Cortex of kidney (tissue), 1 donor: ENCODE measurements at places on chromosomes 11 and 22.

- DNase-seq = no peak
These were observed 43.9 kb downstream of the C11orf91 start for GRCh38 chr11:33656768-33657167.

DNA sequence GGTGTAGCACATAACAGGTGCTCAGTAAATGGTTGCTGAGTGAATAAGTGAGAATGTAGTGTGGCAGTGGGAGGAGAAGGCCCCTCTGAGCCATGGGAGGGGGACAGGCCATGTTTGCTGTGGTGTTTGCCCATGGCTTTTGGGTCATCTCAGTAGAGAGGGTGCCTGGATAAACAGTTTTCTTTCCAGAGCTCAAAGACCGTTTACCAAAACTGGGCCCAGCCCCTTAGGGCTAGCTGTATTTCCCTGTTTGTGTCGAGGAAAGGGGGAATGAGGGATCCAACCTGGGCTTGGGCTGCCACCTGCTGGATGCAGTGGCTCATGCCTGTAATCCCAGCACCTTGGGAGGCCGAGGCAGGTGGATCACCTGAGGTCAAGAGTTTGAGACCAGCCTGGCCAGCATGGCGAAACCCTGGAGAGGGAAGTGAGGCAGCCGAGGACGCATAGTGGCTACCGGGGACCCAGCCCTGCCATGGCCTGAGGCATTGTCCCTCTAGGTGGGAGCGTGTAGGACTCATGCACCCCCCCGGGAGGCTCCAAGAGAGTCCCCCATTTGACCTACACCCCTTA, 8.7 kb upstream of the LTO1 start:
- no peak for DNase-seq

DNA sequence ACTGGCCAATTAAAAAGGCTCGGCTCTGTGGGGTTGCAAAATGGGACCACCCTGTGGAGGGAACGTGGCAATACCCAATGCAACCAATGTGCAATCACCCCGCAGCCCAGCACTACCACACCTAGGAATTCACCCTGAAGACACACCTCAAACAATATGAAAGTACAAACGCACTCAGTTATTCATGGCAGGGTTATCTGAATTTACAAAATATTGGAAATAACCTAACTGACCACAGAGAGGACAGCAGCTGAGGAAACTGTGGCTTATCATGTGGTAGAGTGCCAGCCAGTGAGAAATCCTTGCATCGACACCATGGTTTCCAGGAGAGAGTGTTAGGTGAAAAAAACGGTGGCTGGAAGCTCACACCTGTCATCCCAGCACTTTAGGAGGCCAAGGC, 18.7 kb downstream of the ALG12 start:
- no peak for DNase-seq

DNA sequence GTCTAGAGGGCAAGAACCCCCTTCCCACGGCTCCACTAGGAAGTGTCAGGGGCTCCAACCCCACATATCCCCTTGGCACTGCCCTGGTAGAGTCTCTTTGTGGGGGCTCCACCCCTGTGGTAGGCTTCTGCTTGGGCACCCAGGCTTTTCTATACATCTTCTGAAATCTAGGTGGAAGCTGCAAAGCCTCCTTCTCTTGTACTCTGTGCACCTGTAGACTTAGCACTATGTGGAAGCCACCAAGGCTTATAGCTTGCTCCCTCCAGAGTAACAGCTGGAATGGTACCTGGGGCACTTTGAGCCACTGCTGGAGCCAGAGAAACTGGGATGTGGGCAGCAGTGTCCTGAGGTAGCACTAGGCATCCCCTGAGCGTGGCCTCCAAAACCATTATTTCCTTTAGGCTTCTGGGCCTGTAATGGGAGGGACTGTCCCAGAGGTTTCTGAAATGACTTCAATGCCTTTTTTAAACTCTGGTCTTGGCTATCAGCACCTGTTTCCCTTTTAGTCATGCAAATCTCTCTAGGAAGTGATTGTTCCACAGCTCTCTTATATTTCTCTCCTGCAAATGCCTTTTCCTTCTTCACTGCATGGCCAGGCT, 68.4 kb downstream of the TRAF6 start:
- DNase-seq = no peak

GRCh38 chr11:37504060-37504611, 906.1 kb upstream of the RAG2 start:
- DNase-seq = no peak

DNA sequence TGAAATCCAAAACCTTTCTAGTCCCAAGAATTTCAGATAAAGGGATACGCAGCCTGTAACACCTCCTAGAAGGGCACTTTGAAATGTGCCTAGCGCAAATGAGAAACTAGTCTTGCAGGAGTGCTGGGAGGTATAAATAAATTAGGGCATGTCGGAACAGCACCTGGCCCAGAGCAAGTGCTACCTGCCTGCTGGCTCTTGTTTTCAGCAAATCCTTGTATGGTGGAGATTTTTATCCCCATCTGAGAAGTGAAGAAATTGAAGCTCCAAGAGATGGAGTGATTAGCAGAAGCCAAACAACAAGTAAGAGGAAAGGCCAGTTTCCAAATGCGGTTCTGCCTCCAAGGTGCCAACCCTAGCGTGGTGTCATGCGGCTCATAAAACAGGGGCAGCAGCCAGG, 36.7 kb upstream of the TFIP11 start:
- DNase-seq = no peak

DNA sequence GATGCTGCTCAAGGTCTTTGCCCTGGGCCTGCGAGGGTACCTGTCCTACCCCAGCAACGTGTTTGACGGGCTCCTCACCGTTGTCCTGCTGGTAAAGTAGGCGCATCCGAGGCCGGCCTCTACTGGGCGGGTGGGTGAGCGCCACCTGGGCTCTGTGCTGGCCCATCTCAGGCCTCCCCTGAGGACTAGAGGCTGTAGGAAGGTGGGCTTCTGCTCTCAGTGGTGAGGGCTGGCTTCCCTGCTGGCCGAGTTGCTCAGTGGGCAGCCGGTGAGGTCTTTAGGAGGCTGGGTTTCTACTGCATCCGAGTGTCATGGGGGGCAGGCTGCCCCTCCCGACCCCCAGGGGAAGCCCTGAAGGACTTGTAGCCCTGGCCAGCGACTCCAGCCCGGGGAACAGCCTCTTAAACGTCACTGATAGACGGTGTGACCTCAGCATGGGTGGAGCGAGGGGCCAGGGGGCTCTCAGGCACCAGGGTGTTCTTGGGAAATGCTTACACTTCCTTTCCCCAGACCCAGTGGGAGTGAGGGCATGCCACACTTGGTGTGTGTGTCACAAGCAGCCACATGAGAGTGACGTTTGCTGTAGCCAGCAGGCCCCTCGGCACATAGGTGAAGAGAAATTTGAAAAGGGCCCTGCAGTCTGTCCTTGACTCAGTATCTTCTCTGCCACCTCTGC, 30.3 kb downstream of the TPCN2 start:
- no peak for DNase-seq

DNA sequence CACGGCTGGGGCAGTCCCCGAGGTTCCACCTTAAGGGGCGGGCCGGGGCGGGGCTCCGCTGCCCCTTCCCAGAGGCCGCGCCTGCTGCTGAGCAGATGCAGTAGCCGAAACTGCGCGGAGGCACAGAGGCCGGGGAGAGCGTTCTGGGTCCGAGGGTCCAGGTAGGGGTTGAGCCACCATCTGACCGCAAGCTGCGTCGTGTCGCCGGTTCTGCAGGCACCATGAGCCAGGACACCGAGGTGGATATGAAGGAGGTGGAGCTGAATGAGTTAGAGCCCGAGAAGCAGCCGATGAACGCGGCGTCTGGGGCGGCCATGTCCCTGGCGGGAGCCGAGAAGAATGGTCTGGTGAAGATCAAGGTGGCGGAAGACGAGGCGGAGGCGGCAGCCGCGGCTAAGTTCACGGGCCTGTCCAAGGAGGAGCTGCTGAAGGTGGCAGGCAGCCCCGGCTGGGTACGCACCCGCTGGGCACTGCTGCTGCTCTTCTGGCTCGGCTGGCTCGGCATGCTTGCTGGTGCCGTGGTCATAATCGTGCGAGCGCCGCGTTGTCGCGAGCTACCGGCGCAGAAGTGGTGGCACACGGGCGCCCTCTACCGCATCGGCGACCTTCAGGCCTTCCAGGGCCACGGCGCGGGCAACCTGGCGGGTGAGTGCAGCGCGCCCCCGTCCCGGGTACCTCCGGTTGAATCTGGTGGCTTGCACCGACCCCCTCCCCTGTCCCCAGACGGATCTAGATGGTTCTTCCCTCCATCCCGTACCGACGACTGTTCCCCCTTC, at the start of gene SLC3A2:
TSS of gene SLC3A2 (plus strand) at position 94 of the 776 bp plus-strand sequence. CDS start at position 222, 128 bp downstream.
- DNase-seq = no peak

DNA sequence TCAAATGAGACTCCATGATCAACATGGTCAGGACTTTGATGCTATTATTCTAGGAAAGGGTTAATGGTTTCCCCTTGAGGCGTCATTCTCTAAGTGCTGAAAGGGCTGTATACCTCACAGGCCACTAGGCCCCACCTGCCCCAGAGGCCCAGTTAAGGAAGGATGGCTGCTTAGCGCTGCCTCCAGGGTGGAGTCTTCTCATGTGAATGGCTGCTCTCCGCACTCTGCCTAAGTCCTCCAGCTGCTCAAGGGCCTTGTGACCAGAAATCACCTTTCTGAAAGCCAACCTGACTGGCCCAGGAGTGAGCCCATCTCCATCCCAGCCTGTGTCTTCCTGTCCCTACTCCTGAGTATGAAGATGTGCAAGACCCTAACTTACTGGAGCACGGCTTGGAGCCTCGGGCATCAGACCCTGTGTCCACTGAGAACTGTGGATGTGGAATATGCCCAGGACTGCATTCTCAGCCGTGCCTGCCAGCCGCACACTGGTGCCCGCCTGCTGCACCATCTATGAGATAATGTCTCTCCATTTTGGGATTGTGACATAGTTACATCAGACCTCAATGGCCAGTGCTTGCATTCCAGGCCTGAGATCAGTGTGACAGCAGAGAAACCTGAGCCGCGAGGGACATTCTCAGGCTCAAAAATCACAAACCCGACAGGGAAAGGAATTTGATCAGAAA, 51.0 kb downstream of the SNX19 start:
- no peak for DNase-seq

GRCh38 chr11:118927554-118928100, 1.9 kb upstream of the BCL9L start:
- DNase-seq = no peak

DNA sequence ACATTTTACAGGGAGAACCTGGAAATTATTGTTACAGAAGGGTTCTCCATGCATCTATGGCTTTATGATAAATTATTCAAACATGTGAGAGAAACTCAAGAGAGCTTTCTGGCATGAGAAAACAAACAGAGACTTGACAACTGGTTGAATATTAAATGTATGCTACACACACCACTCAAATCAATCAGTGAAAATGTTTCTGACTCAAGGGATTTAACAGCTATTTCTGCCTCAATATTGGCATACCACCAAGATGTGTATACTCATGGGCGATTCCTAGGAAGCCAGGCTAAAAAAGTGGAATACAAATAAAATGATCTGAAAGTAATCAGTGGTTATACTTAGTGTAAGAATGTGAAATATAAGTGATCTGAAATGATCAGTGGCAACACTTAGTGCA, 15.8 kb upstream of the OR51T1 start:
- no peak for DNase-seq
